COLO829 (cell line): ENCODE measurements at places on chromosomes 16 and 17.

GRCh38 chr16:88804552-88805339 is 1.2 kb downstream of the CDT1 start:
- no peak for DNase-seq

DNA sequence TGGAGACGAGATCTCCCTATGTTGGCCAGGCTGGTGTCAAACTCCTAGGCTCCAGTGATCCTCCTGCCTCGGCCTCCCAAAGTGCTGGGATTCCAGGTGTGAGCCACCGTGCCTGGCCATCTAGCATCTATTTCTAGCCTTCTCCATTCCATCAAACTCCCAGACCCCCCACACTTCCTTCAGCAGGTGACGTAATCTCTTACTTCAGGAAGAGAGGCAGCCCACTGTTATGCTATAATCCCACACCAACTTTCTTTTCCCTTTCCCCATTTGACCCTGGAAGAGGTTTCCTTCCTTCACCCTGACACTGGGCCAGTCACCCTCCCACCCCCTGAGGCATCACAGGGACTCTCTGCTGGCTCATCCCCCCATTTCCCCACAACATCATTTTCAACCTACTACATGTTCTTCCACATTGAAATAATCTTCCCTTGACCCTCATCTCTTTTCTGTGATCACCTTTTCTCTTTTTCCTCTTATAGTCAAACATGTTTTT is 7.6 kb downstream of the ITGA2B start:
- DNase-seq = no peak

- DNase-seq = no peak
Measured at GRCh38 chr16:1019231-1020090, 37.9 kb downstream of the SOX8 start.

GRCh38 chr17:34502426-34502825 is 77.0 kb upstream of the TMEM132E start:
- no peak for DNase-seq

DNA sequence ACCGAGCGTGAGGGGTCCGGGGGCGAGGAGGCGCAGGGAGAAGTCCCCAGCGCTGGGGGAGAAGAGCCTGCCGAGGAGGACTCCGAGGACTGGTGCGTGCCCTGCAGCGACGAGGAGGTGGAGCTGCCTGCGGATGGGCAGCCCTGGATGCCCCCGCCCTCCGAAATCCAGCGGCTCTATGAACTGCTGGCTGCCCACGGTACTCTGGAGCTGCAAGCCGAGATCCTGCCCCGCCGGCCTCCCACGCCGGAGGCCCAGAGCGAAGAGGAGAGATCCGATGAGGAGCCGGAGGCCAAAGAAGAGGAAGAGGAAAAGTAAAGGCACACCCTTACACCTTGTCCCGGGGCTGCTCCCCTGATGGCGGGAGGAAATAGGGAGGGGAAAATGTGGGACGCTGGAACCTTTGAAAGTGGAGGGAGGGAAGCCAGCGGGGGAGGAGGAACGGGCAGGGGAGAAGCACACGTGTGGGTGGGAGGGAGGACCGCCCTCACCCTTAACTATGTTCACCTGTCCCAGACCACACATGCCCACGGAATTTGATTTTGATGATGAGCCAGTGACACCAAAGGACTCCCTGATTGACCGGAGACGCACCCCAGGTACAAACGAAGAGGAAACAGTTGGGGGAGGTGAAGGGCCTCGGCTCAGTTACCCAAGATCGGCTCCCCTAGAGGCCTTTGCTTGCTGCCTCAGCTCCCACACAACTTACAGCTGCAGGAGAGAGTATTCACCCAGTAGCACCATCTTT is 916 bp downstream of the PAGR1 start:
- DNase-seq = no peak

- no peak for DNase-seq
Measured at GRCh38 chr17:13749166-13749890, 147.6 kb upstream of the HS3ST3A1 start.

GRCh38 chr16:66266436-66267291 is 99.8 kb upstream of the CDH5 start:
- no peak for DNase-seq

DNA sequence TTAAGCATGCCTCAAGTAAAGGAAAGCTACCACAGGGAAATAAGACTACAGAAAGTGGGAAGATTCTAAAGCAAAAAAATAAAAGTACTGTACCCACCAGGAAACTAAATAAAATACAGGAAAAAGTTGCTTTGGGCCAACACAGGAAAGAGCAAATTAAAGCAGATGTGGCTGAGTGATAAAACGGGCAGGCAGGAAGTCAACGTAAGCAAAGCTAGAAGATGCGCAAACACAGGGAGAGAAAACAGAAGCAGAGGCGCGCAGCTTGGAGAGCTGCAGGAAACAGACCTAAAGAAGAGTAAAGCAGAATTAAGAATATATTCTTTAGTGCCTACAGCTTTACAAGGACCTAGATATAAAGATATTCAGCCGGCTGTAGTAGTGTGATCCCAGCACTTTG is 21.7 kb downstream of the USP36 start:
- DNase-seq = no peak

DNA sequence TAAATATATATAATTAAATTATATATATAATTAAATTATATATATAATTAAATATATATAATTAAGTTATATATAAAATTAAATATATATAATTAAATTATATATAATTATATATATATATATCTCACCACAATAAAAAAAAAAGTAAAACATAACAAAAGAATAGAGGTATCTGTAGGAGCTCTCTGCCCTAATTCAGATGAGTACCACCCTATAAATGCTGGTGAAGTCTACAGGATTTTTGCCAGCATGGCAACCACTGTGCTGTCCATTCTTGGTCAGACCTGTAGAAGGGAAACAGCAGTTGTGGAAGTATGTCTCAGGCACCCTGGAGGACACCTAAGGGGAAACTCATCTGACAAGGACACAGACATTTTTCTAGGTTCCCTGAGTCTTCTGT is 259.7 kb downstream of the PRKCA start:
- DNase-seq = no peak

DNA sequence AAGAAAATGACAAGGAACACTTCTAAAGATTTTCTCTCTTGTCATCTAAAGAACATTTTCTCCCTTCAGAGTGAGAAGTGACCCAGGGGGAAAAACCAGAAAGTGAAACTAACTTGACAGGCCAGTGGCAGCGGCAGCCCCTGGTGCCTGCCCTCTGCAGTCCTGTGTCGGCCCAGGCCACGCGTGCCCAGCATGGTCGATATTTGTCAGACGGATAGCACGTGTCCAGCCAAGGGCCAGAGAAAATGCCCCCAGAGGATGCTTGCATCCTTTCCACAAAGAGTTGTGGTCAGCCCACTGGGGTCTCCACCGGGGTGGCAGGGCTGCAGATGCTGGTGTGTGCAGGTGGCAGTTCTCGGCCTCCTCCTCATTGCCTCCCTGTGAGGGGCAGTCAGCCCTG is 176.6 kb downstream of the RAB11FIP4 start:
- no peak for DNase-seq

DNA sequence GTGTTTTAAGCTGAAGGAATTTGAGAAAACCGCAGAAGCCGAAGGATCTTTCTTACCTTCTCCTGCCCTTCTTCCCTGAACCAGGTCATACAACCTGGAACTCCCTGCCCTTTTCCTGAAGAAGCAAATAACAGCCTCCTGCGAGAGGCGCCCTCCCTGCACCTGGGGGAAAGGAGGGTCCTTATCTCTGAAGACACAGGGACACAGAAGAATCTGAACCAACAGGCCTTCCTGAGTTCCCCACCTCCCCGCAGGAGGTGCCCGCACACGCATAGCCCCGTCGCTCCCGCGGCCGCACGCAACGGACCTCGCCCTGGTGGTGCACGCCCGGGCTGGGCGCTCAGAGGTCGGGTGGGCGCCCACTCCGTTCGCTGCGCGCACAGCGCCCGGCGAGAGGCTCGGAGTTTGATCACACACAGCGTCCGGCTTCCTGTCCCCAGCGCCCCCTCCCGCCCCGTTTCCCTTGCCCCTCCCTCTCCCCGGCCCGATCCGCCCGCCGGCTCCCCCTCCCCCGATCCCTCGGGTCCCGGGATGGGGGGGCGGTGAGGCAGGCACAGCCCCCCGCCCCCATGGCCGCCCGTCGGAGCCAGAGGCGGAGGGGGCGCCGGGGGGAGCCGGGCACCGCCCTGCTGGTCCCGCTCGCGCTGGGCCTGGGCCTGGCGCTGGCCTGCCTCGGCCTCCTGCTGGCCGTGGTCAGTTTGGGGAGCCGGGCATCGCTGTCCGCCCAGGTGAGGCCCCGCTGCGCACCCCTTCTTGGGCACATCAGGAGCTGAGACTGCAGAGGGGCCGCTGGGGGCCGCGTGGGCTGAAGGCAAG is at the start of gene TNFSF12:
TNFSF12 (plus strand) TSS at position 474 of the 816 bp plus-strand sequence; CDS start at position 570, 96 bp downstream.
- no peak for DNase-seq

GRCh38 chr16:27620541-27620940 is 70.6 kb downstream of the KATNIP start:
- DNase-seq = no peak

DNA sequence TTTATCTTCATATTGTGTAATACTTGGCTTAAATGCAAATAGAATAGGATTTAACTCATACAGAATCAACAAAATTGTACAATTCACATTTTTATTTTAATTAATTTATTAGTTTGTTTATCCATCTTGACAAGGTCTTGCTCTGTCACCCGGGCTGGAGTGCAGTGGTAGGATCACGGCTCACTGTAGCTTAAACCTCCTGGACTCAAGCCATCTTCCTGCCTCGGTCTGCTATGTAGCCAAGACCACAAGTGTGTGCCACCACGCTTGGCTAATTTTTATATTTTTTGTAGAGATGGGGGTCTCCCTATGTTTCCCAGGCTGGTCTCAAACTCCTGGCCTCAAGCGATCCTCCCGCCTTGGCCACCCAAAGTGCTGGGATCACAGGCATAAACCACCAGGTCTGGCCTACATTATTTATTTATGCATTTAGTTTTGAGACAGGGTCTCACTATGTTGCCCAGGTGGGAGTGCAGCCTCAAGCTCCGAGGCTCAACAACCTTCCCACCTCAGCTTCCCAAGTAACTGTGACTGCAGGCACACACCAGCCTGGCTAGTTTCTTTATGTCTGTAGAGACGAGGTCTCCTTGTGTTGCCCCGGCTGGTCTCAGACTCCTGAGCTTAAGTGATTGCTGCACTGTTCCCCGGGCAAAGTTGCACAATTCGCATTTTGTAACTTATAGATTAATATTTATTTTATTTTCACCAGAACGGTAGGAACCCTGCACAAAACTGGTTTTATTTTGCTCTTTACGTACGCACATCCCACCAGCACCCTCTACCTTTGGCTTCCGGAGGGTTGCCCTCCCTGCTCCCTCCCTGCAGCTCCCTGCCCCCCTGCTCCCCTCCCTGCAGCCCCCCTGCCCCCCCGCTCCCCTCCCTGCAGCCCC is 4.9 kb downstream of the DPEP1 start:
- DNase-seq = no peak

DNA sequence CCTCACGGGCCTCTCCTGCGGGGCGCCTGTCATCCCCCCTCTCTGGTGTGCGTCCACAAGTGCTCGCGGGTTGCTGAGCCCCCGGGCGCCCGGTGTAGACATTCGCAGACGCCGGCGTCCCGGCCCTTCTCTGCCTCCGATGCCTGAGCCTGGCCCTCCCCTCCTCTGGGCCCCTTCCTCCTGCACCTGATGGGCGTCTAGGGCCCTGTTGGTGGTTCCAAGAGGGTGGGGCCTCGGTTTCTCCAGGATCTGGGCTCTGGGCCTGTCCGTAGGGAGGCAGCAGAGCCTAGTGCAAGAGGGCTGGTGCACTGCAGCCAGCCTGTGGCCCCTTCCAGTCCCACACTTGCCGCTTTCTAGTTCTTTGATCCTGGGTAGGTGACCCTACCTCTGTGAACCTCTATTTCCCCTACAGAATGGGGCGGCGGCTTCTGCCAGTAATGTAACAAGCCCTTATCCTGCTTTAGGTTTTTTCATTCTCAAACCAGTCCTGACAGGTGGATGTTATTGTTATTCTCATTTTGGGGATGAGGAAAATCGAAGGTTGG is 623 bp downstream of the E4F1 start:
- DNase-seq = peak; percentile 45

DNA sequence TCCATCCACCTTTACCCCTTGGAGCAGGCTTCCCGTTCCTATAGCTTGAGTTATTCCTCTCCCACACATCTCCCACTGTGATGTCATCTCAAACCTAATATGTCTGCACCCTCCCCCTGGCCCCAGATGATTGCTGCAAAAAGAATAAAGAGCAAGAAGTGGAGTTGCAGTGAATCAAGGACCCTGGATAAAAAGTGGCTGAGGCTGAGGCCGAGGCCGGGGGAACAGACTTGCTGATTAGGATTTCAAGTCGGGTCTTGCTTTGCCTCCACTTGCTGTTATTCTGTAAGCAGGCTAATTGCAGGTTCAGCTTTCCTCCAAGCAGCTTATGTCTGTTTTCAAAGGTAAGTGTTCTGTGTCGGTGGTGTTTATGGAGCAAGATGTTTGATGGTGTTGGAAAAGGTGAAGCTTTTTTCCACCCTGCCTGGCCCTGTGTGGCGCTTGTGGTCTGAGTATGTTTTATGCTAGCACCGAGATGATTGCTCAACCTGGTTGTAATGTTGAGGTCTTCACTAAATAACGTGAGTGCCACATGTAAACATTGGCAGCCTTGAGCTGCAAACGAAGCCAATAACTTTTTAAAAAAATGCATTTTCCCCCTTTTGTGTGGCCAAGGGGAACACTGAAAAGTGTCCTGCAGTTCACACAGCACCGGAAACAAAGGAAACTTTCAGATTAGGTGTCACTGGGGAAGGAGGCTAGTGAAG is 15.4 kb downstream of the HS3ST3B1 start:
- DNase-seq = no peak

GRCh38 chr17:67525239-67526135 is 148.4 kb downstream of the PITPNC1 start:
- DNase-seq = no peak

- no peak for DNase-seq
Measured at GRCh38 chr16:3458852-3459361, 15.4 kb downstream of the NAA60 start.

GRCh38 chr16:14087590-14088154 is 16.6 kb downstream of the MRTFB start:
- DNase-seq = no peak

DNA sequence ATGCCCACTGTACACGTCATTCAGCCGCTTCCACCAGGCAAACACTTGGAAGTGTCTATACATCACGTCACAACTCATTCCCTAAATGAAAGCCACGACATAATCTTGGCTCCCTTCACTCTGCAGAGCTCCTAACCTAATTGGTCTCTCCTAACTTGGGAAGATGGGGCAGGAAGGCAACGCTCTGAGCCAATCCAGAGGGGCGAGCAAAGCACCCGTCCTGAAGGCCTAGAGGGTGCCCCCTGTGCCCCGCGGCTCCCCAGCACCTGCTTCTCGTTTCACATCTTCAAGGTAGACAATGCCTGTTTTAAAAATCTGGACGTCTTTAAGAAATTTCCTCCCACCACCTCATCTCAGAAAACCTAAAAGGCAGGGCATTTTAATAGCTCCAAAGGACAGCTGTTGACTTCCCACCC is 1.0 kb downstream of the CSNK2A2 start:
- DNase-seq = no peak

- no peak for DNase-seq
Measured at GRCh38 chr17:76570877-76571471, 14.7 kb downstream of the ST6GALNAC2 start.
